ENCODE measurements at places on chromosomes 5 and 9.

GRCh38 chr5:87069311-87069710 is 198.4 kb upstream of the RASA1 start:
- no peak for DNase-seq

- no peak for DNase-seq
Observed at GRCh38 chr5:65928322-65928752, 2.0 kb downstream of the ERBIN start.

DNA sequence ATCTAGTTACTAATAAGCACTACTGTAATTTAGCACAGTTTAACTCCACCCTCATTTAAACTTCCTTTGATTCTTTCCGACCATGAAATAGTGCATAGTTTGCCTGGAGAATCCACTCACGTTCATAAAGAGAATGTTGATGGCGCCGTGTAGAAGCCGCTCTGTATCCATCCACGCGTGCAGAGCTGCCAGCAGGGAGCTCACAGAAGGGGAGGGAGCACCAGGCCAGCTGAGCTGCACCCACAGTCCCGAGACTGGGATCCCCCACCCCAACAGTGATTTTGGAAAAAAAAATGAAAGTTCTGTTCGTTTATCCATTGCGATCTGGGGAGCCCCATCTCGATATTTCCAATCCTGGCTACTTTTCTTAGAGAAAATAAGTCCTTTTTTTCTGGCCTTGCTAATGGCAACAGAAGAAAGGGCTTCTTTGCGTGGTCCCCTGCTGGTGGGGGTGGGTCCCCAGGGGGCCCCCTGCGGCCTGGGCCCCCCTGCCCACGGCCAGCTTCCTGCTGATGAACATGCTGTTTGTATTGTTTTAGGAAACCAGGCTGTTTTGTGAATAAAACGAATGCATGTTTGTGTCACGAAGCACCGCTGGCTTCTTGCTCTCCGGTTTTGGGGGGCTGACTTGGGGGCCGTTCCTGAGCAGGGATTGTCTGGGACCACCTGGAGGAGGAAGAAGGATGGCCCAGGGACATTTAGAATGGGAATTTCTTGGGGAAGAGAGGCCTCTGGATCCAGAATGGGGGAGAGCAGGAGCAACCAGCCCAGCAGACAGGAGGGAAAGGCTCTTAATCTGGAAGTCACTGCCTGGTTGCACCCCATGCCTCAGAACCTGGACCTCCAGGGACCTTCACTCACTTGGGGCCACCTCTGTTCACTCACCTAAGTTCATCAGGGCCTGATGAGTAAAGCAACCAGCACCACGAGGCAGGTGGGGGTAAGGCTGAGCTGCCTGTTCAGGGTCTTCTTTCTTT is 35.4 kb downstream of the CXXC5 start:
- DNase-seq, result no peak

DNA sequence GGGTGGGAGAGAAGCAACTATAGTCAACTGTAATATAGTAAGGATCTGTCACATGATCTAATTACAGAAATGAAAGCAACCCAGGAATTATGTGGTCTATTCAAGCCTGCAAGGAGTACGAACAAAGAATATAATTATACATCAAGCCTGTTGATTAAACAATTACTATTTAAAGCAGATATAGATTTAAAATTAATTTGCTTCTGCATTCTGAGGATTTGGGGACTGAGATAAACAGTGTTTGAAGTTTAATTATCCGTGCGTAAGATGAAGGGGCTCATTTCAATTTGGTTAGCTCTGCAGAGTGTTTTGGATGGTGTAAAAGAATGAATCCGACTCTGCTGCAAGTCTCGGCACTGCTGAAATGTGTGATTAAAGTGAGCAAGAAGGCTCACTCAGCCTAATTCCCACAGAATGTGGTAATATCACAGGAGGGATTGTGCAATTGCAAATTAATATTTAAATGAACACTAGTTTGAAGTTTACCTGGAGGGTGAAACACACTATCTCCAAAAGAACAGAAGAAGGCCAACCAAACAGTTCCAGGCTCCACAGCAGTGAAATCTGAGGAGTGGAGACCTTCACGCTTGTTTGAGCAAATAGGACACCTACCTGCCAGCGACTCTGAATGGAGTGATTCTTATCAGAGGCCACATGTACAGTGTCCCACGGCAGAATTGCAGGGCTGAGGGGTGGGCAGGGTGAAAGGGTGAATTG is 420.6 kb upstream of the SLC30A5 start:
- no peak for DNase-seq

All from HEK293T (cell line).